ENCODE measurements at places on chromosomes 7 and 10.

DNA sequence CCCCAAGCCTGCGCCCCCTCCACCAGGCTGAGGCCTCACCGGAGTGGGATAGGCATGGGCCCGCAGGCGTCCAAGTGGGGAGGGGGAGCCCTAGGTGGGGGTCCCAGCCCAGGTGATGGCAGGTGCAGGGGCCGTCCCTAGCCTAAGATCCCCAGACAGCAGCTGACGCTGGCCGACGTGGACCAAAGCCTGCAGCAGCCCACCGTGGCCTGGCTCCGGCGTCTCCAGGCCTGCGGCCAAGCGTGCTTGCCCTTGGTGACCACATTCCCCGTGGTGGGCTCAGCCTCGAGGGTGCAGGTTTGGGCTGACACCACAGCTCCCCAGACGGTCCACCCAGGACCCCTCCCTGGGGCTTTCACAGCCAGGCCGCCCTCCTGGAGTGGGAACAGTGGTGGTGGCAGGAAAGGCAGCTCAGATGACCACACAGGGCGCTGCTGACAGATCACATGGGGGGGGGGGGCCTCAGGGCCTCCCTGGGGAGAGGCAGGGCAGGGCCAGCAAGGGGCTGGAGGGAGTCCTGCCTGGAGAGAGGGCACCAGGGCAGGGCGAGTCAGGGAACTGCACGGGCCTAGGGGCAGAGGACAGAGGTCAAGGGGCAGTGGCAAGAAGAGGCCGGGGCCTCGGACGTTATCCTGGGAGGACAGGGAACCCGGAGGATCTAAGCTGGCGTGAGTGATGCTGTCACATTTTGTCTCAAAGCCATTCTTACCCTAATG lies 767 bp upstream of the ADAM8 start:
- no peak for DNase-seq

GRCh38 chr7:45978731-45979211 lies 57.7 kb upstream of the IGFBP3 start:
- DNase-seq: no peak

GRCh38 chr7:155211761-155212160 lies 85.9 kb upstream of the INSIG1 start:
- DNase-seq: no peak

DNA sequence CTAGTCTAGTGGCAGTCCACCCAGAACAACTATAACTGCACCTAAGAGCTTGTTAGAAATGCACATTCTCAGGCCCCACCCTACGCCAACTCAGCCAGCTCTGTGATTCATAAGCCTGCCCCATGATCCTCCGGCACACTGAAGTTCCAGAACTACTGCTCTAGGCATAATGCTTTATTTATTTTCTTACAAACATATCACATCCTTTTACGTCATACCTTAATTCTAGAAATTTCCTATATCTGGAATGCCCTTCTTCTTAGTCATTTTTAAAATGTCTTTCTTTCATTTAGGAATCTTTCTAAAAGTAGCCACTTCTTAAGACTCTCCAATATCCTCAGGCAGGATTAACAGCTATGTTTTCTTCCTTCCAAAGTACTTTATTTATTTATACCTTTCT lies 480.1 kb downstream of the INHBA start:
- no peak for DNase-seq

GRCh38 chr10:125520968-125521367 lies 162.0 kb downstream of the TEX36 start:
- no peak for DNase-seq

DNA sequence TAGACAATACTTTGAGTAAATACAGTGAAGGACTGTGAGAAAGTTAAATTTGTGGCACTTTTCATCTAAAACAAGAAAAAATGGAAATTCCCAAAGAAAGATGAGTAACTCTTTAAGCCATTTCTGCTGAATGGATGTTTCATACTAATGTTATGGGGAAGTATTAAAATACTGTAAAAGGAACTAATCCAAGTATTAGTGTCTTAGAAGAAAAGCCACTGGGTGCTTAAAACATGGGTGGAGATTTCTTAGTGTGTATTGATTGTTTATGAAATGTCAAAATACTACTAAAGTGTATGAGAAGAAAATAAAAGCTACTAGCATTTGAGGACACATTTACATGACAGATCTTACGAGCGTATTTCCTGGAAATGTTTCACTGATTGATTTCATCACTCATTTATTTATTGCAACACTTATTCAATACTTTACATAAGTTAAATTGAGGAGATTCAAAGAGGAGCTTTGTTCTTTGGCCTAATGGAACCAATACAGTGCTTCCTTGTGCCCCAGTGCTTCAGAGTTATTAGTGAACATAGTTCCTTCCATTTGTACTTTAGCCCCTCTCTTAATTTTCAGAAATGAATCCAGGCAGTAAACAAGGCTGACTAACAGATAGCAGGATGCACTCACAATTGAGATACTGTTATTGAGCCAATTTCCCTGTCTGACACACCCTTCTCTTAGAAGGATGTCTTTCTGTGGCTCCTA lies 155.5 kb upstream of the AHR start:
- DNase-seq: no peak

- DNase-seq: no peak
These were observed 303.2 kb upstream of the GHITM start for GRCh38 chr10:83835945-83836745.

- DNase-seq: no peak
These were observed 127.0 kb downstream of the CCDC3 start for GRCh38 chr10:12874501-12874900.

- no peak for DNase-seq
These were observed 144.7 kb downstream of the ARHGAP22 start for GRCh38 chr10:48460182-48460581.

- DNase-seq: no peak
These were observed 4.9 kb upstream of the PPIA start for GRCh38 chr7:44791278-44792219.

DNA sequence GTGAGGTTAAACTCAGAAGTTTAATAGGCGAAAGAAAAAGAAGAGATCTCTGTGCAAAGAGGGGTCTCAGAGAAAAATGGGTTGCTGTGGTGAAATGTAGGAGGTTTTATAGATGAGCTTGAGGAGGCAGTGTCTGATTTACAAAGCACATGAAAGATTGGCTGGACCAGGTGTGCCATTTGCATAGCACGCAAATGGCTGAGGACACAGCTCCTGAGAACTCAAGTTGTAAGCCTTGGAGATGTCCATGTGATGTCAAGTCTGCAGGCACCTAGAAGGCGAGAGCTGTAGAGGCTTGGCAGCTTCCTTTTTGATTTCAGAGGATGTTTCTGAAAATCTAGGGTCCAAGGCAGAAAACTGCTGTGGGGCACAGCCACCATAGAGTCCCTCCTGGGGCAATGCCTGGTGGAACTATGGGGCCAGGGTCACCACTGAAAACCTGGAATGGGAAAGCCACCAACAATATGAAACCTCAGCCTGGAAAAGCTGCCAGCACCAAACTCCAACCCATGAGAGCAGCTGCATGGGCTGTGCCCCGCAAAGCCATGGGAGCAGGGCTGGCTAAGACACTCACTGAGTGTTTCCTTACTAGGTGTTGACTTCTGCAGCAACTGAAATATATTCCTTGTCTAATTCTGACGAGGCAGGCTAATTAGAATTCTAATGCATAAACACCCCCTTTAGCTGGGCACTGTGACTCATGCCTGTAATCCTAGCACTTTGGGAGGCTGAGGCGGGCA lies 96.9 kb upstream of the TNS3 start:
- no peak for DNase-seq

DNA sequence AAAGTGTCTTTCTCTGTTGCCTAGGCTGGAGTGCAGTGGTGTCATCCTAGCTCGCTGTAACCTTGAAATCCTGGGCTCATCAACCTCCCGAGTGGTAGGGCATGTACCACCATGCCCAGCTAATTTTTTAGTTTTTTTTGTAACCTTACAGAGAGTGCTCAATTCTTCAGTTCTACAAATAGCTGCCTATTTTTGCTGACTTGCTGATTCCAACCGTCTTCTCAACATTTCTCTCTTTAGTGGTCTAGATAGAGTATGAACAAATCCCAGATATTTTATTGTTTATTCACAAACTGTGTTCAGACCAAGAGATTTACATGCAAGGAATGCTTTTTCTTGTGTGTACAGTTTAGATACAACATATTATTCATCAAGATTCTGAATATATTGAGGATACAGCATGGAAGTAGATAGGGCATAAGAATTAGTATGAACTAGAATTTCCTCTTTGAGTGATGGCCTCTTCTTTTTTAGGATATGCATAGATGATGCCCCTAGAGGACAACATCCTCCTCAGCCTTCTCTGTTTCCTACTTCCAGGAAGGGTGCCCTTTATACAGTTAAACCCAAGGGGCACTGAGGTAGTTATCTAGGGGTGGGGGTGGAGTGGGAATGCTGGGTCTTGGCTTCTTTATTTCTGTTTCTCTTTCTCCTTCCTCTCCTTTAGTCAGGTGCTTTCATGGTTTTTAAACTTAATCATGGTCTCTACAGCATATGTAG lies 26.0 kb downstream of the PRPF18 start:
- DNase-seq: no peak

GRCh38 chr10:12637649-12638048 lies 288.3 kb downstream of the CAMK1D start:
- DNase-seq: no peak

- no peak for DNase-seq
These were observed 75.8 kb upstream of the ETV1 start for GRCh38 chr7:14065286-14065685.

- no peak for DNase-seq
These were observed 131.8 kb downstream of the ADK start for GRCh38 chr10:74282848-74283210.

GRCh38 chr7:155722936-155723335 lies 78.5 kb downstream of the RBM33 start:
- no peak for DNase-seq

GRCh38 chr7:69577221-69577620 lies 21.1 kb upstream of the AUTS2 start:
- DNase-seq: no peak

- DNase-seq: no peak
These were observed 28.0 kb downstream of the ABRAXAS2 start for GRCh38 chr10:124829447-124830115.

DNA sequence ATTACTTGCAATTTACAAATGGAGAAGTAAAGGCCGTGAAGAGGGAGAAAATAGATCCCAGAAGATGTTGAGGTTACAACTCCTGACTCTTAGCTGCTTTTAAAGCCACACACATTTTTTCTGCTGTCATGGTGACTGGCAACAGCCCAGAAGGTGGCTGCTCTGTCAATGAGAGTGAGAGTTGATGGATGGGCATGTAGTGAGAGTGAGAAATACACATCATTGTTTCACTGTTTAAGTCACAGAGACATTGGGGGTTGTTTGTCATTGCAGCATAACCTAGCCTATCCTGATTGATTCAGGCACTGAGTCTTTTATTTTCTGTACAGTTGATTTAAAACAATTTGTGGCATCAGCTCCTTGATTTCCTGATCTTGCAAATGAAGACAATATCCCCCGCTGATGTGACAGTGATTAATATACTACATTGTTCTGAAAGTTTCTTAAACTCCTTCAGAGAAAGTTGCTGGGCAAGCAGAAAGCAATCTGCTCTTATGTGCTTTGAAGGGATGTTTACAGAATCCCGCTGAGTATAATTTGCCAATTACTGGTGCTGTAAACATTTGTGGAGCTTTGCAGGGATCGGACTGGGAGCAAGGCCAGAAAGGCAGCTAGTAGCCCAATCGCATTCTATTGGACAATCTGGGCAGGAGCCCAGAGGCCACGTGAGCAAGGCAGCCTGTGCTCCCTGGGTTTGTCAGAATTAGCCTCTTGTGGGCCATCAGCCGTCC lies 229.6 kb downstream of the PRPF18 start:
- DNase-seq: no peak
